Astrocyte of the hippocampus (primary cell): ENCODE measurements at places on chromosomes 1 and 21.

- DNase-seq: peak; percentile 57
Measured at GRCh38 chr1:207002724-207003146, 29.8 kb downstream of the C1orf116 start.

DNA sequence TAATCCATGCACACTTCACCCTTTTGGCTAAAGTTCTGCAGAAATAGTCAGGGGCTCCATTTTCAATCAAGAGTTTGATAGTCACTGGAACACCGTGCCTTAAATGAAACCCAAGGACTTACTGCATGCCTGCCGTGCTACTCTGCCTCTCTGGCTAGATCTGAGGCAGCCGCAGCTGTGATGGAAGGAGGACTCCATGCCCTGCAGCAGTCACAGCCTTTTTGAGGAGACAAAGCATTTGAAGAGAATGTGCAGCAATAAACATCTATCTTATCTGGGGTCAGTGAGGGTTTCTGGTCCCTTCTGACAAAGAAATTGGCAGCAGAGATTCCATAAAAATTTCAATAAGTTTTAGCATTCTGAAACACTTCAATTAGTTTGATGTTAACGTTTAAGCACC lies 78.0 kb downstream of the BCAR3 start:
- DNase-seq: no peak

GRCh38 chr1:108152782-108153222 lies 47.3 kb downstream of the SLC25A24 start:
- no peak for DNase-seq

DNA sequence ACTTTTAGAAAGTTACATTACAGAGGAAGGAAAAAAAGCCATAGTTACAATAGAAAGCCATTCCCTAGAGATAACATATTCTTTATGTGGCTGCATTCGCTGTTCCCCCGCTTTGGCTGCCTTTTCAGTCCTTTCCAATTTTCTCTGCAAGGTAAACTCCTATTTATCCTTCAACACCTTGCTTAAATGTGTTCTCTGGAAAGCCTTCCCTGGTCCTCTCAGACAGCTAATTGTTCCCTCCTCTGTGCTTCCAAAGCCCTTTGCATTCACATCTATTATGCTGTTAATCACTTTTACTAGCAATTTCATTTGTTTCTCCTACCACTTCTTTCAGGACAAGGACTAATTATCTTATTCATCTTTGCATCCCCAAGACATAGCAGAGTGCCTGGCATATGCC lies 1.6 kb downstream of the PHC2 start:
- DNase-seq: no peak

DNA sequence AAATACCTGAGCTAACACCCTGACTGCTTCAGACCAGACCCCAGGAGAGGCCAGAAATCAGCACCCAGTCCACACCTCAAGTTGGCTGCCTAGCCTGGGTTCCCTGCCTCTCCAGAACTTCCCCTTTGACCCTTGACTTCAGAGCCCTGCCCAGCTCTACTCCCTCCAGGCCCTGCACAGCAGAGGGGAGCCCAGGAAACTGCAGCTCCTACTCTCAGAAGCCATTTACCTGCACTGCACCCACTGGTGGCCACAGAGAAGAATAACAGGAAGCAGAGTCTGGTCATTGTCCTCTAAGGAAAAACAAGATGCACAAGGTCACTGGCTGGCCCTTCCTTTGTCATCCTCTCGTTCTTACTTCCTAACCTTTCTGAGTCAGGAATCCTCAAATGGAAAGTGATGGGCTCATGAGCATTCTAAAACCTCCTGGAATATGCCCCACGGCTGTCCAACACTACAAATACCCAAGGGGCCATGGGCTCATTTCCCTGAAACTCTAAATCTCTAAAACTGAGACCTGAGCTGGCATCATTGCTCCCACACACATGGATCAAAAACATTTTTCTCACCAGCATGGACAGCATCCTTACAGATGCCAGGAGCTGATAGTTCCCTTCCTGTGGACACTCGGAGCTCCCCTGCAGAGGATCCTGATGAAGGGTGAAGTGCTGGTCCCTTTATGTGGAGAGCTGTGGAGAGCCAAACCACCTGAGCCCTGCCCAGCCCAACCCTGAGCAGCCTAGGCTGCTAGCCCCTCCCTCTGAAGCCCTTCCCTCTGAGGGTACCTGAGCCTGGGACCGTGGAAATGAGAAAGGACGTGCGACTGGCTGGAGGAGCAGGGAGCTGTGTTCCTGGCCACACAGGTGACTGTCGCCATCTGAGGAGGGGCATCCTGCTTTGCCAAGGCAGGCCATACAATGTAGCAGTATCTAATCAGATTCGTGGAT lies at the start of gene ITLN2:
TSS of gene ITLN2 (minus strand) at position 652 of the 947 bp plus-strand sequence. CDS start at position 584, 68 bp downstream.
- peak; percentile 29 for DNase-seq

GRCh38 chr1:219444474-219444873 lies 168.4 kb downstream of the ZC3H11B start:
- DNase-seq: no peak

DNA sequence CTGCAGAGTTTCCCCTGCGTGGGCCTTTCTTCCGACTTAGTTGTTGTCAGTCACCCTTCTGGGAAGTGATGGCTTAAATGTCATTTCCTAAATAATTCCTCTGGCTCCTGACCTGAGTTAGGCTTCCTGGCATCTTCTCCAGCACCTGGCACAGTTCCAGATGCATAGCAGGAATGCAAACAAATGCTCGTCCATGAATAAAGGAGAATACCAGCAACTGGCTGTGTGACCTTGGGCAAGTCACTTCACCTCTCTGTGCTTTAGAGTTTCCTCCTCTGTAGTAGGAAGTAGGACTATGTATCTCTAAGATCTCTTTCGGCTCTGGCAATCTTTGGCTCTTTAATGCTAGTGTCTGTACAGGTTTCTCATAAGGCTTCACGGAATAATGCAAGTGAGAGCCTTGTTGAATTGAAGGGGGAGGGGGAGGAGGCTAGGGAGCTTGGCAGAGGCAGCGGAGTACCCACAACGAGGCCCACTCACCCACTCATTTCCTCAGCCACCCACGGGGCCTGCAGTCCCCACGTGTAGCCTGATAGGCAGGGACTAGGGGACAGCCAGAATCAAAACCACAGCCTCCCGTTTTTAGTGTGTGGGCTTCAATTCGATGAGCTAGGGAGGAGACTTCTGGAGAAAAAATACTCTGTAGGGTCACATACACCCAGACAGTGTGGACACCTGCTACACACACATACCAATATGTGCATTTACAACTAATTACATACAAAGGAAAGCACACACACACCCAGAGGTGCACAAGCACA lies 48.1 kb downstream of the TENT5C start:
- no peak for DNase-seq

DNA sequence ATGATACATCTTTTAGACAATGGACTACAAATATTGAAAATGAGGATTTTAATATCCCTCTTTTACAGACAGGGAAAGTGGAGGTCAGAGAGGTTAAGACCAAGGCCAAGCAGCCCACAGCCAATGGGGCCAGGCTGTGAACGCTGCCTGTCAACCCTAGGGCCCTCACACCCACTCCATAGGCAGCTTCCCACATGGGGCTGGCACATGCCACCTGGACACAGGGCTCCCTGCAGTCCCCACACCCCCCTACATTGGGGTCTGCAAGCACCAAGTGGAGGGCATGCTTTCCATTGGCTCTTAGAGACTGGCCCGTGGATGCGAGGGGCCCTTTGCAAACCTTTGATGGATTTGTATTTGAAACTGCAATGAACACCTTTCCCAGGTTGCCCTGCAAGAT lies 348.5 kb upstream of the VAMP3 start:
- no peak for DNase-seq

DNA sequence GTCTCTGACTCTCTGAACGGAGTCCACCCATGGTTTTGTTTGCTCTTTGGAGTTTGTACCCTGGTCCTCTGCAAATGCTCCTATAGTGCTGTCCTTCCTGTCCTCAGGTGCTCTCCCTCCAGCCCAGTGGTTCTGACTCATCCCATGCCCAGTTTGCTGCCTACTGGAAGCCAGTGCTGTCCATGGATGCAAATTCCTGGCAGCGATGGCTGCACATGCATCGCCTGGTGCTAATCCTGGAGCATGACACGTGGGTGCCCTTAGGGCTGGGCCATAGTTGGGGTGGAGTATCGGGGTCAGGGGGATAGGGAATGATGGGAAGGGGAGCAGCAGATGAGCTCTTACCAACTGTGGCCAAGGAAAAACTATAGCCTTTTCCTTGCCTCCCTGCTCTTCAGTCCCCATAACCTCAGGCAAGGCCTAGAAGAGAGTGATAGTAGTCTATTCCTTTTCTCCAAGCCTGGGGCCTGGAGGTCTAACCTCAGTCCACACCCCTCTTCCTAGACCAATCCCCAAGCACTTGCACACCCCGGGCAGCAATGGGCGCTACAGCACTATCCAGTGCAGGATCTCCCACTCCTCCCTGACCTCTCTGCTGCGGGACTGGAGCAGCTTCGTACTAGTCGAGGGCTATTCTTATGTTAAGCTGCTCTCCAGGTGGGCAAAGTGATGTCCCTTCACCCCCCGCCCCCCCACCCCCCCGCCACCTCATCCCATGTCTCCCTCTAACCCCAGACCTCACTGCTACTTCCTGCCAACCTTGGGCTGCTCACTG lies 31.6 kb downstream of the HYI start:
- DNase-seq: no peak

DNA sequence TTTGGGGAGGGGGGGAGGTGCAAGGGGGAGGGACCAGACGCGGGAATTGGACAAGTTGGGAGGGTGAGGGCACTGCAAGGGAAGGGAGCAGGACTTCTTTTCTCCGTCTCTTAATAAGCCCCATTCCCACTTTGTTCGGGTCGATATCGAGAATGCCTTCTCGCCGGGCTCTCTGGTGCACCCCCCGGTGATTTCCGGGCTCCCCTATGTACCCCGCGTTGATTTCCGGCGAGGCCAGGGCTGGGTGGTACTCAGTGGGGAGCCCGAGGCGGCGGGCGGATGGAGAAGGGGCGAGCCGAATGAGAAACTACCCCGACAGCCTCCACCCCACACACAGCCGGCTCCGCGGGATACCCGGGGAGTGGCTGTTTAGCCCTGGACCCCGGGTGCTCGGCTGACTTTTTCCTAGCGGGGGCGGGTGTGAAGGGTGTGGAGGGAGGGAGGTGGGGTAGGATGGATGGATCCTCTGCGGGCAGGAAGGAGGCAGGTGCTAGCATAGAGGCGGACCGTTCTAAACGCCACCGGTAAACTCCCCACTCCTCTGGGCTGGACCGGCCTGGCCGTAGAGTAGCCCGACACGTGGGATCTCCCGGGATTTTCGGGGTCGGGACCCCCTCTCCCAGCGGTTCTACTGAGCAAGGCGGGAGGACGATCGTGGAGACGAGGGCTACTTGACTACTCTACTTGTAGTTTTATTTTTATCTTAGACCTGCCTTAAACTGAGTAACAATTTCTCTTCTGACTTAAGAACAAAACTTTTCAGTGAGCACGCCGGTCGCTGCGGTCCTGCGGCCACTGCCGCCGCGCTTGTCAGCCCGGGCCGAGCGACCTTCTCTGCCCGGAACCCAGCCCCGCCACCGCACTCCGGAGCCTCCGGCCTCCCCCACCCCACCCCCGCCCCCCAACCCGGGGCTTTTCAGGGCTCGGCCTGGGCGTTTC lies 1.0 kb downstream of the RNF220 start:
- DNase-seq: peak; percentile 69

- DNase-seq: no peak
Measured at GRCh38 chr1:59314776-59315528, 18.1 kb downstream of the FGGY start.

DNA sequence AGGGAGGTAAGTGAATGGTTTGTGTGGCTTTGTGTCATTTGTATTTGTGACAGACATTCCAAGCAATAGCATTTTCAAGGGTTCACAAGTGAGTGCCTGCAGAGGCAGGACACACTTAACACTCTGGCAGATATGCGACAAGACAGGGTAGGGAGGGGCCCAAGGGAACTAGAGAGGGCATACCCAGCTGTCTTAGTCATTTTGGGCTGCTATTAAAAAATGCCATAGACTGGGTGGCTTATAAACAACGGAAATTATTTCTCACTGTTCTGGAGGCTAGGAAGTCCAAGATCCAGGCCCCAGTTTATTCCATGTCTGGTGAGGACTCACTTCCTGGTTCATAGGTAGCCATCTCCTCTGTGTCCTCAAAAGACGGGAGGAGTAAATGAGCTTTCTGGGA lies 137.4 kb downstream of the FGGY start:
- DNase-seq: peak; percentile 43

GRCh38 chr1:226419284-226420029 lies 11.6 kb upstream of the PARP1 start:
- no peak for DNase-seq

DNA sequence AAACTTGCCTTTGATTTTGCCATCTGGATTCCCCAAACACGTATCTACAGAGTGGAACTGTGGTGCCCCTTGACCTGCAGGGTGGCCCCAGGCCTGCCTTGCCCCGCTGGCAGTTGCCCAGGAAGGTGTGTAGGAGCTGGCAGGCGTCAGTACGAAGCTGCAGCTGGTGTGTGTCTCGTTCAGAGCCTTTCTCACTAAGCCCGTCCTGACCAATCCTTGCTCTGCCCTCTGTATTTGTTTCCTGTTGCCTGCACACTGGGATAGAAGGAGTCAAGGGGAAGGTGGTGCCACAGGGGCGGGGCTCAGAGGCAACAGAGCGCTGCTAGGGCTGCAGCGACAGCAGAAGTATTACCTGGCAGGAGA lies 5.2 kb upstream of the VSIG8 start:
- DNase-seq: no peak

DNA sequence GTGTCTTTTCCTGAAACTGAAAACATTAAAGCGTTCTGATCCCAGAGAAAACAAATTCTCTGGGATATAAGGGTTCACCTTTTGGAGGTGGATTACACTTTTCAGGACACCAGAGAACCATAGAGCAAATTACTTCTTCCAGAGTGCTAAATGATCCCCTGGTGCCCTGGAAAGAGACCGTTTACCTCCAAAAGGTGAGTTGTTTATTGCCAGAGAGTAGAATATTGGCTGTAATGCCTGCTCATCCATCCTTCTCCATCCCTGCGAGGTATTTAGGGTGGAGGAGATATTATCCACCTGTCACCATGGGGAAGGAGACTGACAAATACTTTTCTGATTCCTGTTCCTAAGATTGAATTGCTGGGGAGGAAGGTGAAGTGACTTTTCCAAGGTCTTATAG lies 30.4 kb downstream of the PBX1 start:
- no peak for DNase-seq

GRCh38 chr21:41501919-41502318 lies 6.0 kb downstream of the TMPRSS2 start:
- peak; percentile 19 for DNase-seq

DNA sequence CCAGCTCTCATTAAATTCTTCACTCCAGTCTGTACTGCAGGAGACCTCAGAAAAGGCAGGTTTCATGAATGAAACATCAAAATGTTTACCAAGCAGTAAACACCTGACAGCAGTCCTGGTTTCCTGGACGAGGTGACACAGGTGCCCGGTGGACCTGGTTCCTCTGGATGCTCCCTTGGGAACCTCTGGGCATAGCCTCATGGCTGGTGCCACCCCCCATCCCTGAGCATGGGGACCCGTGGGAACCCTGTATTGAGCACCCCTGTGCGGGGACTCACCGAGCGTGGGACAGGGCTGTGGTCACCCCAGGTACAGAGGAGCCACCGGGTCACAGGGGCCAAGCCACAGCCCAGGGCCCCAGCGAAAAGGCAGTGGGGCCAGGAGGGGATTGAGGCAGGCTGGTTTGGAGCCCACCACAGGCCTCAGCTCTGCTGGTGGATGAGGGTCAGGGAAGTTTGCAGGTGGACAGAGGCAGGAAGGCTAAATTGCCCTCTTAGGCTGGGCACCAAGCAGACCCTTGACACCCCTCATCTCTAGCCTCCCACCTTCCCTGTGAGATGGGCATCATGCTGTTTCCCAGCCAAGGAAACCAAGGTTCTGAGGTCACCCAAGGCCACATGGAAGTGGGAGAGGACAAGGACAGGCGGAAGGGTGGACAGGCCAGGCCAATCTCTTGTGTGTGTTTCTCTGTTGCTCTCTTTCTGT lies 158.4 kb downstream of the PTPRU start:
- DNase-seq: no peak
